ENCODE measurements at places on chromosomes 1 and 21.

DNA sequence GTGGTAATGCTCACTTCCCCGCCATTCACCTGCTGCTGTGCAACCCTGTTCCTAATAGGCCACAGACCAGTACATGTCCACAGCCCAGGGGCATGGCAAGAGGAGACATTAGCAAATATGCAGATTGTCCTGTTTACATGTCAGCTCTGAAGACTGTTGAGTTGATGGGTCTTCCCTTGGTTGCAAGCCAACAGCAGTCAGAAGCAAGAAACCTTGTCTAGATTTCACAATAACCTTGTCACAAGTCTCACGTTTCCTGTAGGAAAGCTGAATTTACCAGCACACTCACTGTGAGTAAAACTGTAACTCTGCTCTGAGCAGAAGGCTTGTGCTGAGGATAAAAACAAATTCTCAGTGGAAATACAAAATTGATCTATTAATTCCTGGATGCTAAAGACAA, 195.1 kb downstream of the HLX start:
- ATAC-seq = no peak

- peak; percentile 63 for ATAC-seq
Observed at GRCh38 chr1:7669559-7670311, 101.4 kb upstream of the VAMP3 start.

GRCh38 chr1:154386643-154387352, 18.3 kb upstream of the IL6R start:
- ATAC-seq = peak; percentile 98

DNA sequence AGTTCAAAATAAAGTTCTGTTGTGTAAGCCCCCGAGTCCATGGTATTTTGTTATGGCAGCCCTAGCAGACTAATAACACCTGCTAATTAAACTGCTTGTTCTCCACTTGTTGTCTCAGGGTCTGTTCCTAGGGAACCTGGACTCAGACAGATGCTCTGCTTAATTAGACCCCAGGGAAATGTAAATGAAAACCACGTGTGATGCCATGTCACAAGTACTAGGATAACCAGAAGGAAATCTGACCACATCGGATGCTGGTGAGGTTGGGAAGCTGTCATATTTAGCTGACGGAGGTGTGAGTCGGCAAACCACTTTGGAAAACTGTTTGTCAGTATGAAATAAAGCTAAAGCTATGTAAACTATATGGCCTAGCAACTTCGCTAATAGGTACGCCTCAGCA, 19.6 kb downstream of the EDN2 start:
- no peak for ATAC-seq

- peak; percentile 34 for ATAC-seq
Observed at GRCh38 chr1:1918901-1919303, at the start of gene TMEM52. Gene TMEM52, minus strand, starts transcription at chr1:1919279. Its CDS starts 14 bp downstream, at chr1:1919265.

- no peak for ATAC-seq
Observed at GRCh38 chr1:94273111-94273510, 35.7 kb upstream of the ARHGAP29 start.

- ATAC-seq = no peak
Observed at GRCh38 chr1:104064399-104064798, 314.7 kb downstream of the AMY1C start.

DNA sequence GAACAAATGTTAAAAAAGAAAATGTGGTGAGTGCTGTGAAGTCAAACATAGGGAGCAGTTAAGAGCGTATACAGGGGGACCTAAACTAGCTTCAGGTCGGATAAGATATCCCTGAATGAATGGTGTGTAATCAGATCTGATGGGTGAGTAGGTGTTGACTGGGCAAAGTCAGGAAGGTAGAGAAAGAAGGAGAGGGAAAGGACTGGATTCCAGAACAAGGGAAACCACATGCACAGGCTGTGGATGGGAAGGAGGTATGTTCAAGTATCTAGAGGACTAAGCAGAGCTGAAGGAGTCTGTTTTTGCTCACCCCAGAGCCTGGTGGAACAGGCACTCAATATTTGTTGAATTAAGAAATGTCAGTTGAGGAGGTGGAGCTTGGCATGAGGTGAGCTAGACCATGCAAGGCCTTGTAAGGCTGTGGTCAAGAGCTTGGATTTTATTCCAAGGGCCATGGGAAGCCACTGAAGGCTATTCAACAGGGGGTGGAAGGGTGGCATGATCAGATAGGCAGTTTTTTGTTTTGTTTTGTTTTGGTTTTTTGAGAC, 27.4 kb downstream of the MAP7D1 start:
- ATAC-seq = no peak

- ATAC-seq = no peak
Observed at GRCh38 chr21:44431300-44431699, 24.0 kb upstream of the LRRC3 start.

DNA sequence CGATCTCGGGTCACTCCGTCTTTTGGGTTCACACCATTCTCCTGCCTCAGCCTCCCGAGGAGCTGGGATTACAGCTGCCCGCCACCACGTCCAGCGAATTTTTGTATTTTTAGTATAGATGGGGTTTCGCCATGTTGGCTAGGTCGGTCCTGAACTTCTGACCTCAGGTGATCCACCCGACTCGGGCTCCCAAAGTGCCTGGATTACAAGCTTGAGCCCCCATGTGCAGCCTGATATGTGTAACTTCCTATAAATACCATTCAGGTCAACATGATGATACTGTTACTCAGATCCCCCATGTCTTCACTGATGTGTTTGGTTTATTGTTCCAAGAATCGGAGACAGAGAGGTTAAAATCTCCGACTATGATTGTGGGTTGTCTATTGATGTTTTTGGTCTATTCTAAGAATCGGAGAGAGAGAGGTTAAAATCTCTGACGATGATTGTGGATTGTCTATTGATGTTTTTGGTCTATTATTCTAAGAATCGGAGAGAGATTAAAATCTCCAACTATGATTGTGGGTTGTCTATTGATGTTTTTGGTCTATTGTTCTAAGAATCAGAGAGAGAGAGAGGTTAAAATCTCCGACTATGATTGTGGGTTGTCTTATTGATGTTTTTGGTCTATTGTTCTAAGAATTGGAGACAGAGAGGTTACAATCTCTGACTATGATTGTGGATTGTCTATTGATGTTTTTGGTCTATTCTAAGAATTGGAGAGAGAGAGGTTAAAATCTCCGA, 17.0 kb downstream of the C1orf159 start:
- no peak for ATAC-seq

- ATAC-seq = no peak
Observed at GRCh38 chr21:32753818-32754585, 17.6 kb downstream of the PAXBP1 start.

GRCh38 chr1:225842788-225843425, 33.0 kb downstream of the EPHX1 start:
- ATAC-seq = no peak

GRCh38 chr1:203172184-203173010, 3.2 kb downstream of the MYBPH start:
- no peak for ATAC-seq

DNA sequence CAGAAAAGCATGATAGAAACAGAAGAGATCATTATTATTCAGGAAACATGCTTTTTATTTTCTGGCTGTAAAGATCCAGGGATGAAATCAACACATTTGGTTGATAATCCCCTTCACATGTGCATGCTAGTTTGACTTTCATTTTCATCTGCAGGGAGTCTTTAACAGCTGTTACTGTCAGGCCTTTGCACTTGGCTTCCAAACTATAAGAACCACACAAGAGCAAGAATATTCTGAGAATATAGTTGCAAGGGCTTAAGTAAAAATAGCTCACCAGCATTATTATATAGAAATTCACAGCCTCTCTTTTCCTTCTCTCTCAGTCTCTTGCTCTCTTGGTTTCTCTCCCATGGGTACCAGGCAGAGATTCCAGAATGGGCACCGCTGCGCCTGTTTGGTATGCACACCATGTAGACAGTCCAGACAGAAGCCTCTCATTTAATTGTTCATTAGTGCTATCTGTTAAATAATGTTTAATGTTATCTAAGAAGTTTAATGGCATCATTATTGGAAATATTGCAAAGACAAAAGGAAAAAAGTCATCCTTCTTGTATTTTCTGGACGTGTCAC, 622.3 kb upstream of the PLXNA2 start:
- no peak for ATAC-seq

- no peak for ATAC-seq
Observed at GRCh38 chr1:161158316-161159010, 837 bp upstream of the USP21 start.

- ATAC-seq = peak; percentile 72
Observed at GRCh38 chr1:200302192-200302920, 107.5 kb downstream of the ZNF281 start.

GRCh38 chr1:153474347-153474746, 13.9 kb upstream of the S100A7 start:
- ATAC-seq = no peak

DNA sequence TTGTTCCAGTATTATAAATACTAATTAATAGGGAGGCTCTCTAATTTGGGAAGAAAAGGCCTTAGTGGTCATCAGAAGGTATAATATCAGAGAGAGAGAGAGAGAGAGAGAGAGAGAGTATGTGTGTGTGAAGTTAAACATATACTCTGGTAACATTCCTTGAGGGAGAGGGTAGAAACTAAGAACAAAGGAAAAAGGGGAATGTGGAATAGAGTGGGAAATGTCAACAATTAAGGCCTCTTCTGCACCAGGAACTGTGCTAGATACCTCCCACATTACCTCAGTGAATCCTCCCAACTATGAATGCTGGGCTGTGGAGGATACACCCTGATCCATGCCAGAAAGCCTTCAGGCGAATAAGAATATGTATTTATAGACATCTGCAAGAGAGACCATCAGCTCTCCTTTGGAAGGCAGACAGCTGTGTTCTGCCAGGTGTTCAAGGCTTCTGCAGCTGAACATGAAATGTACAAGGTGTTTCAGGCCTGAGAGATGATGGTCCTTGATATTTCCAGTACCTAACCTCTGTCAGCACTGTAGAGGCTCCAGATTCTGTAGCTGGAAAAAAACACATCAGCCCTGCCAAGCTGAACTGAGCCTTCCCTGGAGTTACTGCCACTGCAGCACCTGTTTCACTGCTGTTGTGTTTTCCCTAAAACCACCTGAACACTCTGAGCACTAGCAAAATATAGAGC, 29.1 kb downstream of the TBX15 start:
- no peak for ATAC-seq

DNA sequence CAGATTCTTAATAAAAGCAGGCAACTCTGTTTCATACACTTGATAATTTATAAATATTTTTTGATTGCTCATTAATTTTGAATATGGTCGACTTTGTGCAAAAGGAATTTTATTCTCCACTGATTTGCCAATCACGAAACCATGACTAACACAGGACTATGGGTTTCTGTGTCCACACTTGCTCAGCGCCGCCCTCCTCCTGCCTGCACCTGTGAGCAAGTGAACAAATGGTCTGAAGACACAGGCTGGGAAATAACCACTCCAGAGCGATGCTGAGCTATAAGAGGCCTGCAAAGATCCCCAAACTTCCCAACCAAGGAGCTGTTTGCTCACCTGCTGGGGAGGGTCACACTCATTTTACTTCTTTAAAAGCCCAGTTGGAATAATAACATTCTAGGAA, 19.6 kb downstream of the ABCB10 start:
- no peak for ATAC-seq

DNA sequence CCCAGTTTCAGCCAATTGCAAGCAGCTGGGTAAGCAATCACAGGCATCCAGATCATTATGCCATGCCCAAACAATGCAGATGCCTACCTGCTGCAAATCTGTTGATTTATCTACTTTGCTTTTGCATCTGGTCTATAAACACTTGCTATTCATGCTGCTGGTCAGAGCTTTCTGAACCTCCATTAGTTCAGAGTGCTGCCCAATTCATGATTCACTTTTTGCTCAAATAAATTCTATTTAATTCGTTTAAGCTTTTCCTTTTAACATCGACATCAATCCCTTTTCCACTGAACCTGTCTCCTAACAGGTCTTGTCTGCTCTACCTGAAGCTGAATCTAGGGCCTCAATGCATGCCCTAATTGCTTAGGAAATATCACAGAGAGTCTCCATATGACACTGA, 99.4 kb upstream of the C1orf87 start:
- no peak for ATAC-seq

DNA sequence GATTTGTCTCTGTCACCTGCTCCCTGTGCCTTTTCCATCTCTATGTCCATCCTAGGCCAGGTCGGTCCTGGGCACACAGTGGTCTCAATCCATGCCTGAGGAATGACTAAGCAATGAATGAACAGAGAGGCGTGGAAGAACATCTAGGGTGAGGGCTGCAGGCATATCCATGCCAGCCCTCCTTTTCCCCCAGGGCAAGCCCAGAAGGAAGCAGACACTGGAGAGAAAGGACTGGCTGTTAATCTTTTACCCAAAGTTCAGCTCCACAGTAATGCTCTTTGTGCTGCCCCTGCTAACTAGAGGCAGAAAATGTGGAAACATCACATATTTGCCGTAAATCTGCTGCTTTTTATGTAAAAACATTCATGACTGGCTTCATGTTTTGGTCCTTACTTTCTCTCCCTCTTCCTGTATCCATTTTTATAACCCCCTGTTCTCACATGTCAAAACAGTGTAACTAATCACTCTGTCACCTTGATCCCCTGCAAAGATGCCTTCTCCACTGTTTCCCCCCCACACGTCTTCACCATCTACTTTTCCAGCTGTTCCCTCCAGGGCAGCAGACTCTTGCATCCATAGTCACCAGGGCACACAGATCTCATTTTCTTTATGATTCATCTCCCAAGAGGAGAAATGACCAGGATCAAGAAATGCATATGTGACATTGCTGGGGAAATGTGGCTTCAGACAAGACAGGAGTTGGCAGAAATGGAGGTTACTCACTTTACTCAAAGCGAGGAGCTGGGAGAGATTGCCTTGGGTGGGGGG, 166.4 kb upstream of the PROX1 start:
- no peak for ATAC-seq

- ATAC-seq = no peak
Observed at GRCh38 chr1:172144445-172145061, 275.9 kb upstream of the C1orf105 start.

DNA sequence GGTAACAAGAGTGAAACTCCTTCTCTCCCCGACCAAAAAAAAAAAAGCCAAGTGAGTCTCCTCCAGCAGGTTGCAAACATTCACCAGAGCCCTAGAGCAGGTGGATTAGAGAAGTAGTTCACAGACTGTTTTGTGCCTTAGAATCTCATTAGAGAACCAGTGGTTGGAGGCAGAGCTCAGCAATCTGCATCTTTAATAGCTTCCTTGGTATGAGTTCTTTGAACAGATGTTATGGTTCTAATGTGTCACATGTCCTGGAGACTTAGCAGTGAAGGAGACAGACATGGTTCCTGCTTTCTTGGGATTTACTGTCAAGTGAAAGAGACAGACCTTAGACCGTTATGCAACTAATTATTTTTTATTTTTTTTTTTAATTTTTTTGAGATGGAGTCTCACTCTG, 26.8 kb downstream of the SESN2 start:
- no peak for ATAC-seq

DNA sequence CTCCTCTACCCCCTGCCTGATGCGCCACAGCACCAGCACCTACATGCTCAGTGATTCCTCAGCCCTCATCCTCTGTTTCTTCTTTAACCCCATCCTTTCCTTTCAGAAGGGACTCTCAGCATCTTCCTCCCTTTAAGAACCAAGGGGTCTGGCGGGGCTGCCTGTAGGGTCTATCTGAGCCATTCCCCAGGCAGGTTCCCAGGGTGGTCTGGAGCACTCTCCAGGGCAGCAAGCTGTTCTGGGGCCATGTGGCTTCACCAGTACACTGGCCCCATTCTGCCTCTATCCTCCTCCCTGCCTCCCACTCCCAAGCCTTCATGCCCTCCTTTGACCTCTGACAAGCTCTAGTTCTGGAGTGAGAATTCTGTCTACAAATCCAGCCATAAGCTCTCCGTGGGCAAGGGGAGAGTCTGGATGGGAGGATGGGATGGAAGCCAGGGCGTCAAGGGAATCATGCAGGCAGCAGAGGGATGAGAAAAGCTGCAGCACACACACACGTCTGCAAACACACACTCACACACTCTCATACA, 10.4 kb downstream of the BATF3 start:
- no peak for ATAC-seq
